A172 (cell line): ENCODE measurements at places on chromosomes 12 and 14.

DNA sequence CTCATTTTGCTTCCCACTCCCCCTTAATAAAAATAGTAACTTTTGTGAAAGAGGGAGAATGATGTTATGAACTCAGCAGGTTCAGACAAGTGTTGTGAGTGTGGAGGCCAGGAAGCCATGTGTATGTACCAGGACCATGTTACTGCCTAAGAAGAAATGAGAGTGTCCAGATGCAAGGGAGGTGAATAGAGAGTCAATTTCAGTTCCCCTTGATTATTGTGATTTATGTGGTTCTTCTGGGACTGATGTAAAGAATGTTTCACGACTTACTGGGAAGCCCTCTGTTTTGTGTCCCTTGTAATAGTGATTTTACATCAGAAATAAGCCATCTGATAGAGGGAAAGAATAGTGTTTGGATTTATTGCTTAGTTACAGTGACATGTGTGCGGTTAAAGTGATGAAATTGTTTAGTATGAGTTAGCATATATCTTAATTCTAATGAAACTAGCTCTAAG lies 32.5 kb downstream of the FBXO34 start:
- DNase-seq = no peak

DNA sequence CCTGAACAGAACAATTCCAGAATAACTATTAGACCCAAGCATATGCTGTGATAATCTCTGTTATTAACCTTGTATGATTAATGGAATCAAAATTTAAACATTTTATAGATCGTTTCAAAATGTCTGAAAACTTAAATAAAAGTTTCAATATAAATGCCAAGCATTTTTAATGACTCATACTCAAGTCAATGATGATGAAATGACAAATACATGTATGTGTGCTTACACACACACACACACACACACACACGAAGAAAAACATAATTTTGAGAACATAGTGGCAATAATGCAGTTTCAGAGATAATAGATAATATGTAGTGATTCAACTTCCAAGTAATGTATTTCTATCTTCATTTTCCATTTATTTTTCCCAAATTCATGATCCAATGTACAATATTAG lies 384.9 kb upstream of the FOXG1 start:
- DNase-seq = no peak

DNA sequence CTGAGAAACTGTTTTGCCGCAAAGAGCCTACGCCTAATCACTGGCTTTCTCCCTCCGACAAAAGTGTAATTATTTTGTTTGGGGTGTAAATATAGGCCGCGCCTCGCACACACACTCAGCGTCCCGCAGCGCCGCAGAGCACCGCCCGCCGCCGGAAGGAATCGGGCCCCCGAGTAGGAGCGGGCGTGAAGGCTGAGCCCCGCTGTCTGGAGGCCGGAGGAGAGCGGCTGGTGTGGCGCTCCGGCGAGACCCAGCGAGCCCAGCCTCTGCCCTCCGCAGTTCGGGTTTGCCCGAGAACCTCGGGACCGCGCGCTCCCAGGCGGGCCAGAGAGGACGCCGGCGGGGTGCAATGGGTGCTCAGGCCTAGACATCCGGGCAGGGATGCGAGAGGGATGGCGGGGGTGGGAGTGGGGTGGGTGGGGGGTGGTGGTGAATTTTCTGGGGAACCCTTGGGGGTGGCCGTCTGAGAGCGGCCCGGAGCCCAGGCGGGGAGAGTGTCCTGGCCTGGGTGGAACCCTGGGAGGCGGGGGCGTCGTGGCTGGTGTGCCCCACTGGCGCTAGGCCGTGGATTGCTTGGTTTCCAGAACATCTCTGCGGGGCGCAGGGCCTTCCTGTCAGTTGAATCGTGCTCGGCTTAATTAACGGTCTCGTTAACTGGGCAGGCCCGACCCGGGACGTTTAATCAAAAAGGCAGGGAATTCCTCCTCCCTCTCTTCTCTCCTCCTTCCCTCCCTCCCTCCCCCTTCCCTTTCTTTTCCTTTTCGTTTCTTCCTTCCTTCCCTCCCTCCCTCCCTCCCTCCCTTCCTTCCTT lies 4.7 kb upstream of the LHX5 start:
- no peak for DNase-seq

DNA sequence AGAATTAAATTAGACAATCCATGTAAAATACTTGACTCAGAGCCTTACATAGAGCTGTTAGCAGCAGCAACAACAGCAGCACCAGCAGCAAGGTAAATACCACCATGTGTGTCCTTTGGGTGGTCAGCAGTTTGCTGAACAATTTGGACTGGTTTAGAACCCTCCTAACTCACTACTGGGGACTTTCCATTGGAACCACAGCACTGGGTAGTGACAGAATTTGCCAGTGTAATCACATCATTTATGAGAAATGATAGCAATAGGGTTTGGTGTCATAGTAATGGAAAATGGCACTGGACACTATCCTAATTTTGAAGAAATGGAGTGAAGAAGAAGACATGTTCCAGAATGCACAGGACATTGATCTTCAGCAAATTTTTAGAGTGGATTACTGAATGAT lies 392.8 kb downstream of the RAD51B start:
- DNase-seq = no peak

DNA sequence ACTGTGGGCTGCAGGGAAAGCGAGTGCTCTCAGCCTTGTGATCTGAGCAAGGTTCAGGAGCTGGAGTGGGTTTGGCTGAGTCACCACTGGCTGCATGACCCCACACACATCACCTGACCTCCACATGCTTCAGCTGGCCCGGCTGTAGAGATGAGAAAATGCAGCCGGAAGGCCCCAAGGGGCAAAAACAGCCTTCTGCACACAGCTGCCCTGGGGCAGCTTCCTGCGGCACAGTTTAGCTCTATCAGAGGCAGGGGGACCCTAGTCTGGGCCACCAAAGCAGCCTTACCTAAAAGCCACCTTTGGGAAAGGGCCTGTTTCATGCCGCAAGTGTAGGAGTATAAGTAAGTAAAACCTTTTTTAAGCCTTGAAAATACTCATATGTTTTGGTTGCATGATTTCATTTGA lies 123.3 kb downstream of the SSPN start:
- peak; percentile 72 for DNase-seq

- no peak for DNase-seq
Measured at GRCh38 chr12:19052689-19053088, 76.8 kb upstream of the PLEKHA5 start.

GRCh38 chr14:29339494-29340172 lies 573.0 kb downstream of the FOXG1 start:
- DNase-seq = peak; percentile 26

DNA sequence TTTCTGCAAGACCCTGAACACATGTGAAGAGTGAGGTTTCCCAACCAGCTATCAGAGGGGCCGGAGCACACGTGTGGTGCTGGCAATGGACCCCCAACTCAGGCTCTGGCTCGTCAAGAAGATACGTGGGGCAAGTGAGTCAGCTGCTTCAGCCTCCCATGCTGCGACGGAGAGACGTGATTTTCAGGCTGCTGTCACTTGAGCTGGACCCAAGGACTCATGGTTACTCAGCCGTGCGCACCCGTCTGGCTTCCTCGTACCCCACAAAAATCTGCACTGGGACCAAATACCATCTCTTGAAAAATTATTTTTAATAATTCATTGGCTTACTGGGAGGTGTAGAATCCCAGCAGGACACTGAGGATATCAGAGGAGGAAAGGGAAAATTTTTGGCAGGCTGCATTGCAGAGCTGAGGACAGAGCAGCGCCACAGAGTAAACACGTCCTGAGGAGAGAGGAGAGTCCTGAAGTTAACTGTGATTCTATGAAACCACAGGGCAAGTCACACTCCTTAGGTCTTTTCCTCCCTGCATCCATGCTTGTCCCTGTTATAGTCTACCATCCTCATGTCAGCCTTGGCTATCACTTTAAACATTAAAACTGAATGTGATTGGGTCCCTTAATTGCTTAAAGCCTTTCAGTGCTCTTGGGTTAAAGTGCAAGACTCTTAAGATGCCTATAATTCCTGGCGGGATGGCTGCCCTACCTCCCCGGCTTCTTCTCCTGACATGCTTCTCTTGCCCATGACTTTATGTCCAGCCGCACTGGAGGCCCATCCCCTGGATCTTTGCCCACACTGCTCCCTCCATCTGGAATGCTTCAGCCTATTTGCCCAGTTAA lies 95.3 kb upstream of the SLC35F4 start:
- no peak for DNase-seq
